ENCODE measurements at places on chromosomes 2 and 18. TPM values are rescaled to one million over a fixed set of nuclear protein-coding genes. Genes with fewer than 3 reads are reported as not detected.

The IL1R2 gene
- total RNA-seq: 0.88 TPM

The ZNF396 gene
- 3.3 TPM for total RNA-seq

The CNGA3 gene
- 0.29 TPM for total RNA-seq

The UCN gene
- total RNA-seq: 0.36 TPM
